CD8-positive, alpha-beta memory T cell (primary cell): ENCODE measurements at places on chromosomes 4 and X. TPM values are rescaled to one million over a fixed set of nuclear protein-coding genes. Genes with fewer than 3 reads are reported as not detected.

DNA sequence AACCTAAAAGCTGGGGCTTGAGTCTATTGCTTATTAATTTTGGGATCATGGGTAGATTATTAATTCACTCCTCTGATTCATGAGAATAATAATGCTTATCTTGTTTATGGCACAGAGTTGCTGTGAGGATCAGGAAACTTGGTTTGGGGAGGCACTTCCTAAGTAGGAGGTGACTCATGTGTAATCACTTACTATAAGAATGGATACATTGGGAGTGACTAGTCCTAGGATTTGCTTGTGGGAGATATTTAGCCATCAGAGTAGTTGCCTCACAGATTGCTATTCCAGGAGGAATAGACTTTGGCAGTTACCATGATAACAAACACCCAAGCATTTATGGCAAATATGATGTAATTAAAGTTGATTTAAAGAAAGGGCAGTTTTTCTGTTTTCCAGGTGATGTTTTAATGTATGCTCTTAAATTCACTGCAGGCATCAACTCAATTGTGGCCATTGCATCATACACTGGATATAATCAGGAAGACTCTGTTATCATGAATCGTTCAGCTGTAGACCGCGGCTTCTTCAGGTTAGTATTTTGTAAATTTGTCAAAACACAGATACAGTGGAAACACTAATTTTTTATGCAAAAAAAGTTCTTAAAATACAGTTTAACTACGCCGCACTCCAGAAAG lies 41.9 kb downstream of the POLR2B start:
- no peaks in the 10 kb centered on the region for H3K27me3 ChIP-seq
- peaks cover 62% of the 10 kb centered on the region for H3K36me3 ChIP-seq
- no peak for DNase-seq
- H3K27ac ChIP-seq = no peak overlapping the region
- H3K4me3 ChIP-seq = no peak overlapping the region

Gene BEX2
- 8.9 TPM for total RNA-seq

Gene RRH
- total RNA-seq = 0.16 TPM

DNA sequence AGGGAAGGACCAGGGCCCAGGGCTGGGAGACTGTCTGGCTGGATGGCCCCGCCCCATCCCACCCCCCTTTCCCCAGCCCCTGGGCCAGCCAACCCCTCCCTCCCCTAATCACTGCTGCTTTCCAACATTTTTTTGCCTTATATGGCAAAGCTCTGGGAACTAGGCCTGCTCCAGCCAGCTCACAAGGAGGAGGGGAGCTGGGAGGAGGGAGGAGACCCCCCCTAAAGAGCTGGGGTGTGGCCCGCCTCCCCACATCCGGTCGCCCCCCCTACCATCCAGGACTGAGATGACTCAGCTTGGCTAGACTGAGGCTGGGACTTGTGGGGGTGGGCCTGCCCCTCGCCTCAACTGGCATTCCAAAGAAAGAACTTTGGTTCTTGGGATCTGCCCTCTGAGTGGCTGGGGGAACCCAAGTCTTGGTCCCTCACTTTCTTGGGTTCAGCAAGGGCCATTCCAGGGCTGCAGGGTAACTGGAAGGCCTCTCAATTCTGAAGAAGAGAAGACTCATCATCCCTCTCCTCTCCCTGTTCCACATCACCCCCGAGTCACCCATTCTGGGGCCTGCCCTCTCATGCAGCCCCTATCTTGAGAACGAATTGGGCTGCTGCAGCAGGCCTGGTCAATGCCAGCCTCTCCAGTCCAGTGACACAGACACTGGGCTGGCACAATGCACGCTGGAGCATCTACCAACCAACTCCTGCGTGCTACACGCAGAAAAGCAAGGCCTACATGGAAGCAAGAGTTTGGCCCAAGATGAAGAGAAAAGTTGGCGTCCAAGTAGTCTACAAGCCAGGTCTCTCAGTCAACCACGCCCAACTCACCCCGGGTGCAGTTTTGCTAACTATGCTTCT lies 4.8 kb downstream of the FLNA start:
- H3K4me3 ChIP-seq = peak overlapping the region; percentile 94
- H3K4me1 ChIP-seq = peaks cover 43% of the 10 kb centered on the region
- peak overlapping the region; percentile 99 for H3K27ac ChIP-seq
- DNase-seq = peak; percentile 75

DNA sequence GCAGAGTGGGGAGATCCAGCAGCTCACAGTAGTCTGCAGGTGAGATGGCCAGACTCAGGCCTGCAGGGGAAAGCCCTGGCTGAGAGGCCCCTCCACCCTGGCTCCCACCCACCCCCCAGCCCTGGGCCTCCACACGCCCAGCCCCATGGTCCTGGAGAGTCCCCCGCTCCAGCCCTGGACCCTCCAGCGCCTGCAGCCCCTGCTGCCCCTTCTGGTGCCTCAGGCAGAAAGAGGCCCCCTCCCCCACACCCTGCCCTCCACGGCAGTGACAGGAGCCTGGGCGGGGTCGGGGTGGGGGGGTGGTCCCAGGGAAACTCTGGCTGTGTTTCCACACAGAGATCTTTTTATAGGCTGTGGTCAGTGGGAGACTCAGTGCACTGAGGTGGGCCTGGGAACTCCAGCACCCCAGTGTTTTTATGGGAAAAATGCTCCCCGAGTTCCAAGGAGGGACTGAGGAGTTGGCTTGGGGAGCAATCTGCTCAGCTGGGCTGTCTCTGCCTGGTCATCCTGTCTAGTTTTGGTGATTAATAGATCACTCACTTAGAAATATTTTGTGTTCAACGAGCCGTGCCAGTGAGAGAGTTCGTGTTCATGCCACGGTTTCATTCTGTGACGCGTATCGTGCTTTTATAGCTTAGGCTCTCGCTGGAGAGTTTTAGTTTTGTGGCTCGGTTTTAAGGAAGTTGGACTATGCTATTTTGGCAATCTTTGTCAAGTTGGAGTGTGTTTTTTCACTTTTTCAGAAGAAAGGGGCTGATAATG lies 53.1 kb upstream of the HGFAC start:
- H3K27me3 ChIP-seq = no peaks in the 10 kb centered on the region
- H3K27ac ChIP-seq = no peak overlapping the region
- no peaks in the 10 kb centered on the region for H3K36me3 ChIP-seq
- DNase-seq = no peak
- no peak overlapping the region for H3K4me3 ChIP-seq

- H3K27me3 ChIP-seq = no peaks in the 10 kb centered on the region
- DNase-seq = no peak
- H3K36me3 ChIP-seq = no peaks in the 10 kb centered on the region
- no peaks in the 10 kb centered on the region for H3K4me1 ChIP-seq
- no peak overlapping the region for H3K27ac ChIP-seq
- no peak overlapping the region for H3K4me3 ChIP-seq
These were observed 68.8 kb downstream of the SLC2A9 start for GRCh38 chr4:9952415-9952950.

DNA sequence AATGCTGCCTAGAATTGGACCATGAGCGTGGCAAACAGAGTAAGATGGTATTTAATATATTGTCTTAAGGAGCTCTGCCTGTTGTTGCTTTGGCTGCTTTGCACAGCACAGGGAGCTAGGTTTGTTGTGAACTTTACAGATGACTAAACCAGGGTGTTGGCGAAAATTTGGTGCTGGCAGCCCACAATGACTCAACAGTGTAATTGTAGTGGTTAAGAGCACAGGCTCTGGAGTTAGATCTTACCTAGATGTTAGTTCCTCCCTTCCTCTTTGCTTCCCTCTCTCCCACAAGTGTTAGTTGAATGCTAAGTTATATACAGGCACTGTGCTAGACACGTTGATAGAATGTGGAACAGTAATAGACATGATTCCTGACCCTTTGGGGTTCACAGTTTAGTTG lies 128.9 kb upstream of the TRPC5 start:
- no peaks in the 10 kb centered on the region for H3K4me1 ChIP-seq
- no peak overlapping the region for H3K4me3 ChIP-seq
- H3K36me3 ChIP-seq = no peaks in the 10 kb centered on the region
- DNase-seq = no peak
- H3K27ac ChIP-seq = no peak overlapping the region

DNA sequence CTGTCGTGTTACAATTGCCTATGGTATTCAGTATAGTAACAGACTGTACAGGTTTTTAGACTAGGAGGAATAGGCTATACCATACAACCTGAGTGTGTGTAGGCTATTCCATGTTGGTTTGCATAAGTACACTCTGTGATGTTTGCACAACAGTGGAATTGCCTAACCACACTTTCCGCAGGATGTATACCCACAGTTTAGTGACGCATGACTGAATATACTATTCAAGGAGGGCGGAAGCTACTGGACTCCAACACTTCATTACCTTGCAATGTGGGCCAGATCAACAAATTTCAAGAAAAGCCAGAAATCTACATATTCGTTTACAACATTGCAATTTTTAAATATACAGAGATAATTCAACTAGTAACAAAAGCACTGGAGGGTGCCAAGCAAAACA lies 317.2 kb downstream of the PDGFC start:
- no peaks in the 10 kb centered on the region for H3K36me3 ChIP-seq
- no peaks in the 10 kb centered on the region for H3K27me3 ChIP-seq
- H3K4me3 ChIP-seq = no peak overlapping the region
